ENCODE measurements at places on chromosomes 13 and 19.

- DNase-seq = no peak
These were observed 41.0 kb downstream of the VWA8 start for GRCh38 chr13:41919741-41920487.

DNA sequence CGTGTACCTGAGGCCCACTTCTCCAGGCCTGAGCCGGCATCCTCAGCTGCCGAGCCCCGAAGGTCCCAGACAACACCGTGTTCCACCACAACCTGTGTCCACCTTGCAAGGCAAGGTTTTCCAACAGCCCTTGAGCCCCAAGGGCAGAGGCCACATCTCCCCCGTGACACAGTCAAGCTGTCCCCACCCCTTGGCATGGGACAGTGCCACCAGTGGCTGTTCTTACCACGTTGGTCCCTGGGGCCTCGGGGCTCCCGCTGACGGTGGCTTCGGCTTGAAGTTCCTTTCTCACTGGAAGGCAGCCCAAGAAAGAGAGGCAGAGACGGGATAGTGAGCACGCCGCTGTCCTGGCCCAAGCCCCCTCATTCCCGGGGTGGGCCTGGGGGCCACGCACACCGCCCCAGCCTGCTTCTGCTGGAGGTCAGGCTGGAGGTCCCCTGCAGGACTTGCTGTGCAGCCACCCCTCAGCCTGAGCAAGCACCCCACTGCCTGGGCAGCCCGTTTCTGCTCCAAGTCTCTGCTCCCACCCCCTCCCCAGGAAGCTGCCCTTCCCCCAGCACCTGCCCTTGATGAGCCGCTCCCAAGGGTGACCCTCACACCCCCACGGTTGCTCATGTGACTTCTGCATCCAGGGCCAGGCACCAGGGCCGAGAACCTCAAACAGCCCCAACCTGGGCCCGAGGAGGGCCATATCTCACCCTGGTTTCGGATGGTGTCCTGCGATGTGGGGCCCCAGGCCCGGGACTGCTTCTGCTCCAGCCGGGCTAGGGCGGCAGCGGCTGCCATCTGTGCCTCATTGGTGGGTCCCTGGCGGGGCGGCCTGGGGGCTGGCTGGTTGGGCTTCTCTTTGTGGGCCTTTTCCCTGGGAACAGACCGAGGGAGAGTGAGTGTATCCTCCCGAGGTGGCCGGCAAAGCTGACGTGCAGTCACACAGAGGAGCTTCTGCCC, 4.1 kb downstream of the UBXN6 start:
- DNase-seq = no peak

DNA sequence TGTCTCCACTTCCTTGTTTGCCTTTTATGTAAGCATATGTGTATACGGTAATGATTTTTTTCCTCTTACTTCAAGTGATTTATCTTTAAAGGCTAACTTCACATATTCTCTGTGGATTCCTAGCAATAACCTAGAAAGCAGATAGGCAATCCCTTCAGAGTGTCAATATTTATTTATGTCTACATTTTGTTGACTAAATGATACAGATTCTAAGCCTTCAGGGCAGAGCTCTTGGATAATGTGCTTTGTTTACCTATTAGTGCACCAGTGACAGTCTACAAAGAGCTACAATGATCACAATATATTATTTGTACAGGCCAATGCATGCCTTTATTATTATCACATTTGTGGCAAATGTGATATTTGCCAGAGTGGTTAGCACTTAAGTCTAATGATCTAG, 406.2 kb downstream of the EFNB2 start:
- no peak for DNase-seq

DNA sequence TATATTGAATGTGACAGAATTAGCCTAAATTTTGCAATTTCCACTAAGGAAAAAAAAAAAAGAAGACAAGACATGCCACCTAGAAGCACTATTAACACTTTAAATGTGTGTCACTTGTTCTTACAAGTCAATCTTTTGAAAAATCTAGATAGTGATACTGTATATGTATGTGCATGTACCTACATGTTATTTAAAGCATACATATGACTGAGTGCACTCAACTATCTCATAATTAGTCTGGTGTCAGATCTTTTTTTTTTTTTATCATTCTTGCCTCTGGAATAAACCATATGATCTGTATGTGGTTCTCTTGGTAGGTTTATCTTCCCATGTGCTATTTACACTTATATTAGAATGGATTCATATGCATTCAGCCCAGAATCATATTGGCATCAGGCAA, 62.3 kb downstream of the FOXO1 start:
- DNase-seq = no peak

- DNase-seq = no peak
These were observed 197.7 kb downstream of the ZNF737 start for GRCh38 chr19:20367811-20368294.

DNA sequence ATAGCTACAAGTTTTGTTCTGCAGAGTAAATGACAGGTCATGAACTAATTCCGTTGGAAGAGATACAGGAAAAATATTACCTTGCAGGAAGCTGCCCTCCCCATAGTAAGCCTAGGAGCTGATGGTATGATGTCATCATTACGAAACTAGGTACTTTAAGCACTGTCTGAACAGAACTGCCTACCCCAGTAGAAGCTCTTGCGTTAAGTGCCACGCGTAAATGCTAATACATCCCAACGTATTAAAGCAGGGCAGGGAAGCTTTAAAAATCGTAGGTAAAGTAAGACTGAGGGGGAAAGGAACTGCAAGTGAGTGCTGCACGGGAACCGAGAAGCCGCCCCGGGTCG, 572 bp downstream of the UGGT2 start:
- no peak for DNase-seq
